ENCODE measurements at places on chromosomes 2 and 18.

DNA sequence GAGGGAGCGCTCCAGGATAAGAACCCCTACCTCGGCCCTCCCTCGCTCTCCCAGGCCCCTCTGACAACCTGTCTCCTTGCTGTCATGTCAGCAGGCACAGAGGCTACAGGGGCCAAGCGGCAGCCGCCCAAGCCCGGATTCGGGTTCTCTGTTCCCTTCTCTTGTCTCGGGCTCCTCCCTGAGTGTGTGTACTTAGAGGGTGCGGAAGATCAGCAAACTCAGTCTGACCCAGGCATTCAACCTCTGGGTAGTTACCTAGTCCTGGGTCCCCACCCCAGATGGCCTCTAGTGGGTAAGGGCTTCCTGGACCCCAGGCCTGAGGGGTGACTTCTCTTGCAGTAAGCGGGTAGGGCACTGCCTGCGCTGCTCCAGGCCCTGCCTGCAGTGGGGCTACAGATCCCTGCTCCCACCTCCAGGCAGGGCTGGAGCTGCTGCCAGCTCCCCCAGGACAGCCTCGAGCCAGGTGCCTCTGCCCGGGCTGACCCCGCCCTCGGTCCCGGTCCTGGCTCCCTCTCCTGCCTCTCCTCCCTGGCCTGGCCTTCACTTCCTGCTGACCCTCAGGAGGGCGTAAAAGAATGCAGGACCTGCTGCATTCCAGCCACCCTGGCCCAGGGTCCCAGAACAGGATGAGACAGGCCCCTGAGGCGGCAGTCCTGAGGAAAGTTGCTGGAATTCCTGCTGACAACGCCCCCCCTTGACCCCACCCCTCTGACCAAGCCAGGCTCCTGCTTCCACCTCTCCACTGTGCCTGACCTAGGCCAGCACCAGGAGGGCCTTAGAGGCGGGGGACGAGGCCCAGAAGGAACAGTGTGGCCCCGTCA lies 22.0 kb downstream of the GPC1 start:
- no peak for DNase-seq

DNA sequence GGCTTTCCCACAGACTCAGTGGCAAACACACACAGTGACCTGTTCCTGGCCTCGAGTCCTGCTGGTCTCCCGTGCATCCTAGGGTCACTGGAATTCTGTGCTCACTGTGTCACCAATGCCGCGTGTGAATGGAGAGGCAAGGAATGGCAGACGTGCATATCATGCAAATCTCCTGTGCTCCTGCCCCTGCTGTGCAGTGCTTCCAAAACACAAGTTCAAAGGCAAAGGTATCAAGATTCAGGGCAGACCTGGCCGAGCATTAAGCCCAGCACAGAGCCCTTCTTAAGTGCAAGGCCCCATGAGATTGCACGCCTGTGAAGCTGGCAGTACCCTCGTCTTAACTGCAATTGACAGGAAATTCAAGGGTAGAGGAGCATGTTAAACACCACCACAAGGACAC lies 129.1 kb downstream of the NDUFA10 start:
- no peak for DNase-seq

GRCh38 chr18:45670281-45670962 lies 53.6 kb upstream of the SLC14A1 start:
- DNase-seq: no peak

DNA sequence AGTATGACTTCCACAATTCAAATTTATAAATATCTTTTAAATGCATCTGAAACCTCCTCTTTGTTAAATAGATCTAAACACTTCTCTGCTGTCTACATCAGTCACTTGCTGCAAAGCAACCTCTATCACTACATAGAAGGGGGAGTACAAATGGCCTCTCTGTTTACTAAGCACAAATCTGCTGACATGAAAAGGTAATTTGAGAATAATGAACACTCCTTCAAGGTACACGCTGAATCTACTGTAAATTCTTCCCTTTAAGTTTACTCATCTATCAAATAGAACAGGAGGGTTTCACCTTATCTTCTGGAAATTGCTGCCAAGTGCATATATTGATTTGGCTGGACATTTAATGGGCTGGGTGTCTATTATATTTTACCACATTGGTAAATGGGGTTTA lies 879.6 kb downstream of the SUCLG1 start:
- DNase-seq: no peak

- DNase-seq: no peak
Measured at GRCh38 chr2:117977696-117978095, 36.2 kb downstream of the CCDC93 start.

DNA sequence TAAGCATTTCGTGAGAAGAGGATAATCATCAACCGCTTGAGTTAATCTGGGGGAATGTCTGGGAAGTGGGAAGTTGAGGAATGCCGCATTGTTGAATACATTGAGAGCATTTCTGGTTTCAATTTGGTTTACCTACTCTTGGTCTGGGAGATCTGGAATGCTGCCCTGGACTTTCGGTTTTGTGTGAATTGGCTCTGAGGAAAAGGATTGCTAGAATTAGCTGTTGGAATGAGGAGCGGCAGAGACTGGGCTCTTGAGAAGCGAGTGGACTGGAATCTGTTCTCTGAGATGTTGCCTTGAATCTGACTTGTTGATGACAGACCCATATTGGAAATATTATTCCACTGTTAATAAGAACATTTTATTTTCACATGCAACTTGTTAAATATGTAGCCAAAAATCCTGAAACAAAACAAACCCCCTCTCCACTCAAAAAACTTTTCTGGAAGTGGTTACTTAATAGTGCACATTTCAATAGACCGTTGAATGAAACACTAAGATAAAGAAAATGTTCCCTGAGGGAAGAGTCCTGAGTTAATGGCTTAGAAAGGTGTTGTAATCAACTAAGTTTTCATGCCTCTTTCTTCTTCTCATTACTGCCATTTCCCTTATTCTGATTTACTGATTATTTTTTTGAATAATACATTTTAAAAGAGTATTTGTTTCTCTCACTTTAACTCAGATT lies 50.8 kb downstream of the PTPRM start:
- DNase-seq: no peak

DNA sequence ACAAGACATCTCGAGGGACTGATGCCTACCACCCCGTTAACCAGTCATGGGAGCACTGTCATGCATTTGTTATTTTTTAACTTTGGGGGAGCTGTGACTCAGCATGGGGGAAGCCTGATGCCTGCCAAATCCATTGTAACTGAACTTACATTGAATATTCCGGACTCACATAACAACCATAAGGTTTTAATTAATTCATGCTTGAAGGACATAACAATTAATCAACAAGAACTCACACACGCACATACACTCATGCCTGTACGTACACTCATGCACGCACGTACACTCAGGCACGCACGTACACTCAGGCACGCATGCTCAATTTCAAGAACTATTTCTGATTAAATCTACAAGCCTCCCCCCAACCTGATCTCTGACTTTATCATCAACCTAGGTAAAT lies 1639.1 kb downstream of the SUCLG1 start:
- DNase-seq: no peak

GRCh38 chr18:2376707-2377106 lies 194.6 kb downstream of the METTL4 start:
- DNase-seq: no peak

DNA sequence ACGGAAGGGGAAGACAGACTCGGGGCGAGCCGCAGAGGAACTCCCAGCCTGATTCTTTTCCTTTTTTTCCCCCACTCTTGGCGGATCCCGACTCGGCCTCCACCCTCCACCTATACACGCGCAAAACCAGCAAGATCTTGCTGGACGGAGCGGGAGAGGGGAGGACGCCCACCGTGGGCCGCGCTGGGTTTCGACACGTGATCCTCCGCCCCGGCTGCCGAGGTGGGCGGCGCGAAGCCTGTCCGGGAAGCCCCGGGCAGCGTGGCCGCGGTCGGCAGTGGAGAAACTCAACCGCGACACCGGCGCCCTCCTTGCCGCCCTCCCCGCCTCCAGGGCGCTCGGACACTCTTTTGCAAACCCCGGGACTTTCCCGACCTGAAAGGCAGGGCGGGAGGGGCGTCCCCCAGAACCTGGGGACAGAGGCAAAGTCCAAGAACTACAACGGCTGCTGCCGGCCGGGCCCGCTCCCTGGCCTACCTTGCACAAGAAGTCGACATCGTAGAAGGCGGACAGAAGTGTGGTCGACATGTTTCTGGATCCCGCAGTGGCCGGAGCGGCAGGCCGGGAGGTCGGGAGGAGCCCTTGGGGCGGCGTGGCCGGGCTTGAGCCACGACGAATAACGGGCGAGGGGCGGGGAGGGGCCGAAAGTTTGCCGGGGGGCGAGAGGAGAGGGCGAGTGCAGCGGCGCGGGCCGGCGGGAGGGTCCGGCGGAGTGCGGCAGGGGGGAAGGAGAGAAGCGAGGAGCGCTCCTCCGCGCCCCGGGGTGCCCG lies 433 bp downstream of the ZFP36L2 start:
- no peak for DNase-seq

DNA sequence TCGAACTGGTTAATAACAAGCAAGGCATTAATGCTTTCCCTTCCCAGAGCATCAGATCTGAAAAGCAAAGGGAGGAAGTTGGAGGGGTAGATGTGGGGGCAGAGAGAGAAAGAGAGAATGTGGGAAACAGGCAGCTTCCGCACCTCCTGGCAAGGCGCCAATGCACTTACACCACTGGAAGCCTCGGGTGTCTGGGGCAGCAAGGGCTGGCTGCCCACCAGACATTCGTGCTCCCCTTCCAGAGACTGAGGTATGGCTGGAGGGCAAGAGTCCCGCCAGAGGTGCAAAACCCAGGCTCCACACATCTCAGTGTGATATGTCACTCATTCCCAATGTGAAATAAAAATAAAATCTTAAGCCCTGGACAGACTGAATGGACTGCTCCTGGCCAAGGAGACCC lies 46.4 kb downstream of the TEX51 start:
- no peak for DNase-seq

- no peak for DNase-seq
Measured at GRCh38 chr2:234747032-234747431, 204.8 kb upstream of the SH3BP4 start.

GRCh38 chr2:214547931-214548330 lies 137.1 kb downstream of the VWC2L start:
- DNase-seq: no peak

DNA sequence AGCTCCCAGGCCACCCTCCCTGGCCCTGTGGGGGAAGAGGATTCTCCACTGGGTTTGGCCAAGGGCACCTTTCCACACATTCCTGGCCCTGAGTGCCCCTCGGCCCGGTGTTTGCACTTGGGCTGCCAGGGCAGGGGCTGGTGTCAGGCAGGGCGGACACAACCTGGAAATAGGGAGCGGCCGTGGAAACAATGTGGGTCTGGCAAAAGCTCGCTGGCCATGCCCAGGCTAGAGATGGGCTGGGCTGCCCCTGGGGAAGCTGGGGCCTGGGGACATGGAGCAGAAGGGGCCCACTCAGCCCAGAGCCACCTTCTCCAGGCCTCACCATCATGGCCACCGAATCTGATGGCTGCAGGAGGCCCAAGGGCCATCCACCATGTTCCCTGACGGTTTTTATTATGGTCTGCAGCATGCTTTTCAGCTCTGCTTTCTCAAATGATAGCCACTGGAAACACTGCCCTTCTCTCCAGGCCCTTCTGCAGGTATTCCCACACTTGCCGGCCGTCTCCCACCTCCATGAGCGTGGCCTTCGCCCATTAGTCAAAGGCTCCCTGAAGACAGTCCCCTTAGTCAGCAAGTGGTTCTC lies 275.1 kb downstream of the CYP26B1 start:
- no peak for DNase-seq

DNA sequence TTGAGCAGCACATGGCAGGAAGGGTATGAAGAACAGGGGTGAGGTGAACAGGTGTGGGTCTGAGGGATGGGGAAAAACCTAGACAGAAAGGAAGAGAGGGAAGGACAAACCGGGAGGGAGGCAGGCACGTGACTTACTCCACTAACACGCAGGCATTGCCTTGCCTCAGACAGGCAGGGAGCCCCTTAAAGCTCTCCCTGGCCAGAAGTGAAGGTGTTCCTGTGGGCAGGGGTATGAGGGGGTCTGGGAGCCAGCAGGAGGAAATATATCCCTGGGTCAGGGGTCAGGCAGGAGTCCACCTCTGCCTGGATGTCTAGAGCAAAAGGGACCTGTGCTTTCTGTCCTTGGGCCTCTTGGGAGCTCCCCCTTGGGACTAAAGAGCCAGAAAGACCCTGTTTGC lies 135.3 kb upstream of the EPAS1 start:
- DNase-seq: no peak

DNA sequence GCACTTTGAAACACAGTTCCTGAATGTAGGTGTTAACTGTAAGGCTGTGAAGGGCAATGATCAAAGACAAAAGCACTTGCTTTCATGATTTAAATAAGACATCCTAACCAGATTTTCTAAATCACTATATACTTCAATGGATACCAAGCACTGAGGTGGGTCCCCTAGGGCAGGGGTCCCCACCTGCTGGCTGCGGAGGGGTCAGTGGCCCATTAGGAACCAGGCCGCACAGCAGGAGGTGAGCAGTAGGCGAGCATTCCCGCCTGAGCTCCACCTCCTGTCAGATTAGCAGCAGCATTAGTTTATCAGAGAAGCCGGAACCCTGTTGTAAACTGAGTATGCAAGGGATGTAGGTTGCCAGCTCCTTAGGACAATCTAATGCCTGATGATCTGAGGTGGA lies 7.1 kb downstream of the NFE2L2 start:
- DNase-seq: no peak

GRCh38 chr18:34649080-34649479 lies 61.0 kb upstream of the DTNA start:
- no peak for DNase-seq

GRCh38 chr2:25268139-25268538 lies 73.6 kb downstream of the DNMT3A start:
- no peak for DNase-seq

DNA sequence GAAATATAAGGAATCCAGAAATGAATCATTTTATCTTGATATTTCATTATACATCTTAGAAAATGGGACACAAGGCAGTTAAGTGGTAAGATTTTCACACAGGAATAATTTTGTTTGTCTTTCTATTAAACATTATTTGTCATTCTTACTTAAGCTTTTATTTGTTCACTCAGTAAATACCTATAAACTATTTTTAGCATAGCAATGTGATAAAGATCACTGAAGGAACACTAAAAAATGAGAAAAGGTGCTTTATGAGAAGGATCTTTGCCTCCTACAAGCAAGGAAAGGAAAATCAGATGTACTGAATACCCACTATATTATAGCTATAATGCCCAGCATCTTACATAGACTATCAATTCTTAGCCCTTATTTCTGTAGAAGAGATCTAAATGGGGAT lies 176.2 kb upstream of the NYAP2 start:
- DNase-seq: no peak

DNA sequence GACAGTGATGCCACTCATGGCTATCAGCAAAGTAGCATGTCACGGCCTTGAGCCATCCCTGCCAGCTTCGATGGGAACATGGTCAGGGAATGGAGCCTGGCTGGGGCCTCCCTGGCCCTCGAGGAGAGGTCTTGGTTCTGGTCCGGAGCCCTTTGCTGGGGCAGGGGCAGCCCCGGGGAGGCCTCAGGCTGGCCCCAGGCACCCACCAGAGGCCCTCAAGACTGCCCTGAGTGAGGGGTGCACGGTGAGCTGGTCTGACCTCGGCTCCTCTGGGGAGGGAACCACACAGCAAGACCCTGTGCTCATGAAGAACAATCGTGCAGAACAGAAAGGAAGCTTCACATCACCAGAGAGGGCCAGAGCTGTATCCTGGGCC lies 75.2 kb upstream of the OTOS start:
- no peak for DNase-seq

- DNase-seq: no peak
Measured at GRCh38 chr2:53727921-53728320, 39.7 kb upstream of the CHAC2 start.
